ENCODE measurements at places on chromosomes 3 and 15.

DNA sequence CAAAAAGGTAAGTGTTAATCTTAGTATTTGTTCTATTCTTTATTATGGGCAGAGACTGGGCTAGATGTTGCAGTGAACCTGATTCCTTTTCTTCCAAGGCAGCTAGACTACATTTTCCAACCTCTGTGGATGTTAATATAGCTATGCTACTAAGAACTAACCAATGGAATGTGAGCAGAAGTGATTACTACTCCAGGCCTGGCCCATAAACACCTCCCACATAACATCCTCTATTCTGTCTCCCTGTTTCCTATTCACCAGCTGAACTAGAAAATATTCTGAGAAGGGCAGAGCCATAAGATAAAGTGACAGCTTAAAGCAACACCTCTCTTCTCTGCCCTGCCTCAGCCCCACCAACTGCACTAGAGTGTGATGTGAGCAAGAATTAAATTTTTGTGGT is 29.4 kb downstream of the CD200R1L start:
- DNase-seq: no peak

DNA sequence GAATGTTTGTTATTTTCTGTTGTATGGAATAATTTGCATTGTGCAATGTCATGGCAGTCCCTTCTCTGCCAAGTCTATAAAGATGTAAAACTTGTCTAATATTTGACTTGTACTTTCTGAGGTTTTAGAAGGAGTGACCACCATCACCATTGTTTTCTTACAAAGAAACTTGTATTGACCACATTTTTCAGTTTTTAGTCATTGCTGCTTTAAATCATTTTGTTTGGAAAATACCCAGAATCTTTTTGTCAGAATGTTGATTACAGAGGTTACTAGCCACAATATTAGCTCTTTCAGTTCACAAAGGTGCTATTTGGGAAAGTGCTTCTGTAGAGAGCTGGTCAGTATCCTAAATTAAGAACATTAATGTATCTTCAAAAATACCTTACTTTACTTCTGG is 532.4 kb upstream of the GBE1 start:
- no peak for DNase-seq

GRCh38 chr3:131326307-131326706 is 55.3 kb upstream of the NUDT16 start:
- no peak for DNase-seq

GRCh38 chr3:12408984-12409683 is 75.1 kb upstream of the TSEN2 start:
- DNase-seq: no peak

GRCh38 chr15:63072809-63073277 is 30.3 kb downstream of the TPM1 start:
- no peak for DNase-seq

DNA sequence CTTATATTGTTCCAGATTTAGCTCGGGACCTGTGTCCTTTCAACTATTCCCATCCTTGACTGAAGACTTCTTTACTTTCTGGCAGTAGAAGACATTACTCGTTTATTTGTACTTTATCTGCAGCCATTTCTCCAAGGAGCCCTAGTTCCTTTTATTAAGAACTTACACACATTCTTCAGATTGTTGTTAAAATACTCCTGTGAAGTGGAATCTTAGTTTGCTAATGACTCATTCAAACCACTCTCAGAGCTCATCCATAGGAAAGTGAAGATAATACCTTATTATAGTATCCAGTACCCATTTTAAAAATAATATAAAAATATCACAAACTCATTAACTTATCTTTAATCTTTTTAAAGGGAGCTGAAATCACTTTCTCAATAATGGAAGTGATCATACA is 63.5 kb downstream of the C3orf70 start:
- DNase-seq: no peak

DNA sequence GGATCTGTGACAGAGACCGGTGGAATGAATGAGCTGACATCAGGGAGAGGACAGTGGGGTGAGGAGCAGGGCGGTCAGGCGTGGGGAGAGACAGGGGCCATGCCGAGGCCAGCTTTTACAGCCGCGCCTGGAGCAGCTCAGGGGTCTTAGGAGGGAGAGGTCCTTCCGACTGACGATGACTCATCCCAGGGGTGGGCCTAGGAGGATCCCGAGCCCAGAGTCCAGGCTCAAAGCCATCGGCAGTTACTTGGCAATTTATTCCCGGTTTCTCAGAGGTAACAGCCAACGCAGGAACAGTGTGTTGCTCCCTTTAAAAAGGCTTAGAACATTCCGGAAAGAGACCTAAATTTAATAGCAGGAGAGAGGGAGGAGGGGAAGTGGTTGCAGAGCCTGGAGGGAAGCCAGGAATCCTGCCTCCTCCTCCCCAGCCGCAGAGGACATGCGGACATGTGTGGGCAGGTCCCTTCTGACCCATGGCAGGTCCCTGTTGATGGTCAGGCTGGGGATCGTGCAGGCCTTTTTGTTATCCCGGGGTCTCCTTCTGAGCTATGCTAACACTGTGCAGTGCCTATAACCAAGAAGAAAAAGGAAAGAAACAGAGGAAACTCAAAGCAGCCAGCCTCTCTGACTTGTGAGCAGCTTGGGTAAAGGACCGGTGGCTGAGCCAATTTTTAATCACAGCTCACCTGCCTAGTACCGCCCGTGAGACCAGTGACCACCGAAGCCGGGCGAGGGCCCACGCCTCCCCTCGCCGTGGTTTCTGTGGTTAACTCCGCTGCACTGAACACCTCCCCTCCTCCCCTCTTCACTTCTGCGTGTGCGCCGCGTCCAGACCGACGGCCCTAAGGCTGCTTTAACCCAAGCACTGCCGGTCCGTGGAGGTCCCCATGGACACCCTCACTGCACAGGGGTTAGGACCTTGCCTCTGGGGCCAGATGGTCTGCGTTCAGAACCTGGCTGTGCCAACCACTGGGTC is 392.4 kb upstream of the PROK2 start:
- no peak for DNase-seq

Data from CD4-positive, alpha-beta T cell (primary cell).